ENCODE measurements at places on chromosomes 6 and 20. TPM values are rescaled to one million over a fixed set of nuclear protein-coding genes. Genes with fewer than 3 reads are reported as not detected.

Gene STXBP5
- 12.6 TPM for polyA plus RNA-seq

Gene TRERF1
- 18.4 TPM for polyA plus RNA-seq

DNA sequence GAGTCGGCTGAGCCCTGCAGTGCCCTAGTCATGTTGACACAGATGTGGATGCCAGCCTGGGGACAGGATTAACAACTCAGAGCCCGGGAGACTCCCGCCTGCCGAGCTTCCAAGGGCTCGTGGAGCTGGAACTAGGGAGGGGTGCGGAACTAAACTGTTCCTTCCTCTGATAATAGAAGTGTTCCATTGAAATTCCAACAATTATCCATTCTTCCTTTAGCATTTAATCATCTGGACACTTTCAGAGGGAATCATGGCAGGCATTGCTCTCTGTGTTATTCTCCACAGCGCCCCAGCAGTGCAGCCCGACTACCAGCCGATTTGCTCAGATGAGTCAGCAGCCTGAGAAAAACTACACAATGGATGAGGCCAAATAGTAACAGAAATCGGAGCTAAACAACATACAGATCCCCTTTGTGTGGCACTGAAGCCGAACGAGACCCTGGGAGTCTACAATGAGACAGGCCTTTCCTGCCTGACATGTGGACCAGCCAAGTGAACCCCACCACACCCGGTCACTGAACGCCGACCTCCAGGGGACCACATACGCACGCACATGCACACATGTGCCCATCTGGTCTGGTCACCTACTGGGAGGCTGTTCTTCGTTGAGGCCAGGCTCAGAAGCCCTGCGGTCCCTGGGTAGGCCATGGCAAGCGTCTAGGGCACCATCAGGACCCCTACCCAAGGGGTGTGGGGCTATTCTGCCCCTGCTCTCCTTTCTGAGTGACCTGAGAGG, 238.4 kb upstream of the AFDN start:
- no peak for DNase-seq

GRCh38 chr20:17610566-17611289, 40.9 kb downstream of the DSTN start:
- DNase-seq, result no peak

GRCh38 chr6:151374036-151374683, 17.2 kb downstream of the ZBTB2 start:
- DNase-seq, result no peak

DNA sequence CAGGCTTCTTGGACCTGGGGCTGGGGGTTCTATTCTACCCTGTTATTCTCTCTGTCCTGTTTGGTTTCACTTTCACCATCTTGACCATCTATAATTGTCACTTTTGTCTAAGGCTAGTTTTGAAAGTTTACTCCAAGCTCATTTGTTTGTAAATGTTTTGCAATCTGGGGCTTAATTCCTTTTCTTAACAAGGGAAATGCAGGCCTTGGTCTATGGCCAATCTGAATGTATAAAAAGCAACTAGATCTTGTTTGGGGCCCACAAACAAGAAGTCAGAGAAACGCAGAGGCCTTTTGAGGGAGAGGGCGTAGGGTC, 86.3 kb upstream of the PREP start:
- no peak for DNase-seq

GRCh38 chr6:30357678-30358540, 13.0 kb downstream of the RPP21 start:
- DNase-seq, result no peak

- DNase-seq, result no peak
Observed at GRCh38 chr20:34709831-34710567, 5.9 kb downstream of the TP53INP2 start.

DNA sequence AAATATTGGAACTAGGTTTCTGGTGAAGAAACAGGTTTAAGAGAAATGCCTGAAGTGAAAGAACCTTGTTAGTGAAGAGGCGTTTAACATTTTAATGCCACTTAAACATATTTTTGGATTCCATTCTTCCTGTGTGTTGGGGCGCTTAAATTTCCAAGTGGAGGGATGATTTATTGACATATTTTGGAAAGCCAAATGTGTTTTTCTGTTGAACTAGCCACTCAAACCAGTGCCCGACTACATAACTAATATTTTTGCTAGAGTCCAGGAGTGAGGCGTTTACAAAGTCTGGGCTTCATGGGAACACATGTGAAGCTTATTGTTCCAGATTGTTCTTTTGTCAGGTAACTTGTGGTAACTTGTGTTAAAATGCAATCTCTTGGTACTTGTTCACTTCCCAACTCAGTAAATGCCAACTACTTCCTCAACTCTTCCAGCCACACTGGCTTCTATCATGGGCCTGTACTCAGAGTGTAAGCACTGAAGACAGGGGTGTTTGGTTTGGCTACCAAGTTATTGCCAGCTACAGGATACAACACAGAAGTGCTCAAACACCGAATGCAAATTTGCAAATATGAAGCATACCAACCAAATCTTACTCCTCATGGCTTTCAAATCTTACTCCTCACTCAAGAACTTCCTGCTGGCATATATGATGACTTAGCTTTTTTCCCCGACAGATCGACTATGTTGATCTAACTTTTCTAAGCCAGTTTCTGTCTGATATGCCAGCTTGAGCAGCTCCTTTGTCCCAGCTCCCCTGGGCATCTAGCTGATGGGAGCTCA, 2.0 kb upstream of the ZNFX1 start:
- no peak for DNase-seq

- no peak for DNase-seq
Observed at GRCh38 chr20:61881861-61882260, 183.8 kb downstream of the TAF4 start.

Data from left renal cortex interstitium (tissue), 4 donors.